ENCODE measurements at places on chromosomes 1 and 21.

GRCh38 chr1:27940297-27940696 lies 5.5 kb downstream of the SMPDL3B start:
- peak; percentile 61 for DNase-seq

DNA sequence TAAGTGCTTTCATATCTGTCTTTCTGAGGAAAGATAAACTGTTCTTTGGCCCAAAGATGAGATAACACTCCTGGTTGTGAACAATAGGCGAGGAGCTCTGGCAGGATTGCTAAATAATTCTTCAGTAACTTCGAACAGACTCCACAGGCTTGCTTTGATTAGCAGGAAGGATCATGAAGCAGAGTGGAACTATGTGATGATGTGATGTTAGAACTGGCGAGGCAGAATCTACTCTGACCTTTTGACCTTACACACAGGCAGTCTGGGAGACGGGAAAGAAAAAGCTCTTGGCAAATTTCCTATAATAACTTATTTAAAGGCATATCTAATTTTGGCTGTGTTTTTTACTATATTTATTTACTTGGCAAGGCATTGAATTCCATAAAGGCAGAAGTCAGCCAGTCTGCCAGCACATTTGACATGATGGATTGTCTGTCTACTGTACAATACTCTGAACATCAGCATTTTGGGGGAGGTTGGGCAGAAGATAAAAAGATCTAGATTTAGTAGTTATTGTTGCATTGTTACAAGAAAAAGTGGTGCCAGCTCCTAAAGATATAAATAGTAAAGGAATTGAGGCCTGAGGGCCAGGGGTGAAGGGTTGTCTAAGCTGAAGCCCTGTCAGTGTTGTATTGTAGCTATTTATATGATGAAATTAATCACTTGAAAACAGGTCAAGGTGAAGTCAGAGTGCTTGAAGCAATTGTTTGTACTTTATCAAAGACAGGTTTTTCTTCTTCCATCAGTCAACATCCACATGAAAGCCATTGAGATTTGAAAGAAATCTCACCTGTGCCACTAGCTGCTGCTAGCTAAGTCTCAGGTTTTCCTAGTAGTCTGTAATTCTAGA lies 708.8 kb downstream of the LTN1 start:
- DNase-seq = no peak

DNA sequence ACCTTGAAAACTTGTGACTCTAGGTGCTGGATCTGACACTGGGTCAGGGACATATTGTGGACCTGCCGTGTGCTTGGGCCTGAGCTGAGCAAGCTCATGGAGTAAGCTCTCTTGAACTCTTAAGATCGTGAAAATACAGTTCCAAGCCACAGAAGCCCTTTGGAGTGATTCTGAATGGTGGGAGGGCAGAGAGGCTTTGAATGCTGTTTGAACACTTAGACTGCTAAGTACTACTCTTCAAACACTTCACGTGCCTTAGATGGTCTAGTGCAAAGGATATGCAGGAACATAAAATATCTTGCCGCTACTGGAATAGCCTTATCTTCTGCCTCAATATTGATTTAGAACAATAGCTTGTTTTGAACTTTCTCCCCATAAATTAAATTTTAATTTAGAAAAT lies 21.6 kb downstream of the ROR1 start:
- DNase-seq = no peak

DNA sequence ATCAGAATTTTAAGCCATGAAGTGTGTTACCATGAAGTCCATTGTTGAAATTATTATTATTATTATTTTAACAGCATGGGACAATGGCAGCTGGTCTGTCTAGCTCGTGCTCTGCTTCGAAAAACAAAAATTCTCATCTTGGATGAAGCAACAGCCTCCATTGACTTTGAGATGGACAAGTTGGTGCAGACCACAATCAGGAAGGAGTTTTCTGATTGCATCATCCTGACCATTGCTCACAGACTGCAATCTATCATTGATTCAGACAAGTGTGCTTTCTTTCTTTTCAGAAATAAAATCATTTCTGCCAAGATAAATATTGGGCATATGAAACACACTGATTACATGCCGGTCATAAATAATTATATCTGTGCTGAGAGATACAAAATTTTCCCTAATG lies 21.0 kb downstream of the HSPA13 start:
- no peak for DNase-seq

DNA sequence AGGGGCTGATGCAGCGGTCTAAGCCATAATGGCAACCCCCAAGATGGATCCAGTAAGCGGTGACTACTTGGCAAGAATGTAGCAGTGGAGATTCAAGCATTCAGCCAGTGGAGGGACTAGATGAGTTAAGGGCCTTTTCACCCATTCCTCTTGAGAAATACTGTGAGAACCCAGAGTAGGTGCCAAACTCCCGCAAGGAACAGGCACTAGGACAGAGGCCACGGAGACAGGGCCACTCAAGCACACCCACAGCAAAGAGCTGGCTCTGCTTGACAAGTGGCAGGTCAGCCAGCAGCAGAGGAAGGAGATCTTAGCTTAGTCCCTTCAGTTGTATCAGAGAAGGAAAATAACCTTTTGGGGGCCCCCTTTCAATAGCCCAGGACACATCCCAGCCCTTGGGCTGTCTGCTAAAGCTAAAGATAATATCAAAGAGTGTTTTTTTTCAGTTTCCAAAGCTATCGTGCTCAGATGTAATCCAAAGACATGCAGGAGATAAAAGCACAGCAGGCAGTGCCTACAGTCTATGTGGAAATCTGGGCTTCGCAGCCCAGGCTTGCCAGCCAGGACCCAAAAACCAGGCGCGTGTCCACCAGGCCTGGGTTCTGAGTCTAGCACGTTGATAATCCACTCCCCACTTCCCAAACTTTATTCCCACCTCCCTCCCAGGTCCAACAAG lies 62.0 kb upstream of the GOLT1A start:
- no peak for DNase-seq

GRCh38 chr1:150516050-150516591 lies 569 bp downstream of the FALEC start:
- no peak for DNase-seq

Measured in T follicular helper cell (primary cell).